ENCODE measurements at places on chromosomes 1 and 21. TPM values are rescaled to one million over a fixed set of nuclear protein-coding genes. Genes with fewer than 3 reads are reported as not detected.
A peak's percentile ranks its signal among the peaks of the same experiment; 100 is the strongest.

- no peak for DNase-seq
These were observed 29.9 kb upstream of the POFUT2 start for GRCh38 chr21:45317398-45318145.

- DNase-seq = no peak
These were observed 73.3 kb downstream of the ARHGEF10L start for GRCh38 chr1:17612831-17613230.

- no peak for DNase-seq
These were observed 261.4 kb downstream of the CTH start for GRCh38 chr1:70672442-70672888.

Gene LRRC3
- total RNA-seq = 0.57 TPM

DNA sequence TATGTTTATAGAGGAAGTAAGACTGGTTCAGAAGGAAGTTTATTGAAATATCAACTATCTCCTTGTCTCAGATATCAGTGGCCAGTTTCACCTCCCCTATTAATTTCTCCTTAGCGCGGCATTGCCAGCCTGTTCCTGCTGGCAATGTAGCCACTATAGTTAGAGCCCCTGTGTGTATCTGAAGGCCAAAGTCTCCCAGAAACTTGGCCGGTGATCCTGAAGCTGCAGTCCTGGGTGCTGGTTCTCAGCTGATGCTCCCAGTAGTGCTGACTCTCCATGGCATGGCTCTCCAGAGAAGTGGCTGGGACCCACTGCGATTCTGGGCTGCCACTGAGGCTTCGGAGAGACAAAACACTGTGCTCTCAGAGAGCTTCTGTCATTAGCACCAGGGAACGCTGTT lies 59.9 kb downstream of the TNN start:
- DNase-seq = no peak

Gene PLA2G2A
- total RNA-seq = not detected

- no peak for DNase-seq
These were observed 55.3 kb upstream of the AK4 start for GRCh38 chr1:65092691-65093090.

Gene CD1D
- not detected for total RNA-seq

Gene SIPA1L2
- 6.7 TPM for total RNA-seq

- no peak for DNase-seq
These were observed 13.7 kb upstream of the MIIP start for GRCh38 chr1:12005488-12006166.

GRCh38 chr1:222060210-222060916 lies 318.5 kb upstream of the DUSP10 start:
- DNase-seq = no peak

DNA sequence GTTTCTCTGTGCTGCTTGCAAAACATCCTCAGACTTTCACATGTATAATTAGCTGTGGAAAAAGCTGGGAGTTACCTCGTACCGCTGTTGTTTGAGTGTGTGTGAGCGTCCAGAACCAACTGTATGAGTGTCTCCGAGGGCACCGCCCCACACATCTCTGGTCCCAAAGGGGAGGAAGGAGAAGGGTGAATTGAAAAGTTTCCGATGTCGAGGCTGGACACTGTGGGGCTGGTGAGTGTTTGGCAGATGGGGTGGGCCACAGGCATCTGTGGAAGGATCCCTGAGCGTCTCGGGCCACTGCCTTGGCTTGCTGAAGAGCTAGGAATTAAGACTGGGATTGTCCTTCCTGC lies 1.2 kb downstream of the ATP2B4 start:
- no peak for DNase-seq

Gene TIAM1
- 132 TPM for total RNA-seq

Gene LCE3D
- not detected for total RNA-seq

GRCh38 chr21:42572906-42573495 lies 59.3 kb downstream of the SLC37A1 start:
- no peak for DNase-seq

DNA sequence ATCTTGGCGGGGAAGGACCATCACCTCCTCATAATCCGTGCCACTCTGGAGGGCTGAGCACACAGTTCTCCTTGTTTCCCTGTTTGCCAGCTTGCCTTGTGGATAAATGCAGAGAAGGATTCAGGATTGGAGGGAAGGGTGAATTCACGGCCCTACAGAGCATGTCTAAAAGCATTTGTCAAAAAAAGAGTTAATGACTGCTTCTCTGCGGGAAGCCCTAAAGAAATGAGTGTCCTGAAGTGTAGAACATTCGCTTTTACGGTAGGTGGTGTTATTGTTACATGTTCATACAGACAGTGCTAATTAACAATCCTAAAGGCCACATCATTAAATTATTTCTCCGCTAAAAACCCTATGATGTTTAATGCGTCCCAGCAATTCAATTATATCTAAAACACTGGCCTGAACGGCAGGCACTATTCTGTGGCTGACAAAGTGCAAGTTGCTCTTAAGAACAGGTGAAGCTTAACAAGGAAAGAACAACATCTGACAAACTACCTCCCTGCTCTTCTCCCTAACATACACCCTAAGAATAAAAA lies 112.3 kb upstream of the NFIA start:
- no peak for DNase-seq

GRCh38 chr1:191348328-191348727 lies 809.9 kb upstream of the RGS18 start:
- DNase-seq = no peak

DNA sequence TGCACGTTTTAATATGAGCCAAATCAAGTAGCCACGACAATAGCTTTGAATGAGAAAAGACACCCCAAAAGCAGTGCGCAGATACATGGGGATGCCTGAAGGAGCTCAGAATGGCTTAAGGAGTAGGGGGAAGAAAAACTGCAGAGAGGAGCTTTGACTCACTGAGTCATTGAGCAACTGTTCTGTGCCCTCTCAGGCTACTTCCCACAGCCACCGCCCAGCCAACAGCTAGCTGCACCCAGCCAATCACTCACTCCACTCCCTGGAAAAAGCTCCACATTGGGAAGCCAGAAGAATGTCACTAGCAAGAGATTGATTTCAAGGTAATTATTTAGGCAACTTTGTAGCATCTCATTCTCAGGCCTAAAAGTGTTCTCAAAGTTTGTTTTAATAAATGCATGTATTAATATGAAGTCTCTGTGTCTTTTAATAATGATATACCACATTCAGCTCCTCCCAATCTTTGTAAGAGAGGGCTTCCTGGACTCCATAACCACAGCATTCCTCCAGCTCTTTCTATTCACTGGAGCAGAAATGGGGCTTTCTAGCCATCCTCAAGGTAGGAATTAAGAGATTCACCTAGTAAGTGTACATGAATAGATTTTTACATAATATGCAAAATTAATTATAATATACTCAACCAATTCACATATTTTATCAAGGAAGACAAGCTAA lies 16.8 kb downstream of the DUSP10 start:
- no peak for DNase-seq

Gene IGSF9
- total RNA-seq = 0.16 TPM

DNA sequence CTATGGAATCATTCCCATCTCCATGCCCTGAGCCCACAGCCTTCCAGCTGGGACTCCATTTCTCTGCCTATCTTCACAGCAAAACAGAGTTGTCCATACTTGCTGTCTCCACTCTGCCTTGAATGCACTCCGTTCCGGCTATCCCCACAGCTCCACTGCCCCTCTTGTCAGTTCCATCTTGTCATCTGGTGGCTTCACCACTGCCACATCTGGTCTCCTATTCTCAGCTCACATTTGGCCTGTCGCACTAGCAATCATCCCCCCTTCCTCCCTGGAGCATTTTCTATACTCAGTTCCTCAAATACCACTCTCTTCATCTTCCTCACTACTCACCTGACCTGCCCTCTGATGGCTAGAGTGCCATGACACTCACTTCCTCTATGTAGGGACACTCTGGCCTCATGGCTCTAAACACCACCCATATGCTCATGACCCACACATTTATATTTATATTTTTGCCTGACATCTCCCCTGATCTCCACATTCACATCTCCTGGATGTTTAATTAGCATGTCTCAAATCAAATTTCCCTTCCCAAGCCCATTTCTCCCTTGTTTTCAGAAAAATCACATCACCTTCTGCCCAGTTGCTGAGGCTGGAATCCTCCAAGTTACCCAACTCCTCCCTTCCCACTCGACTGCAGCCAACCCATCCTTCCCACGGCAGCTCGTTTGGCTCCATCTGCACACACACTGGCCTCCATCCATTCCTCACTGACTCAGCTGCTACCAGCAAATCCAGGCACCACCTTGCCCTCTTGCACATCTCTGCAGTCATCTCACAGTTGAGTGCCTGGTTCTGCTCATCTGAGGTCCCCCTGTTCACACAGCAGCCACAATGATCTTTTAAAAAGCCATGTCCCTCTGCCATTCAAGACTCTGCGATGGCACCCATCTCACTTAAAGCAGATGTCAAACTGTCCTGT lies 6.1 kb downstream of the ZNF692 start:
- no peak for DNase-seq

DNA sequence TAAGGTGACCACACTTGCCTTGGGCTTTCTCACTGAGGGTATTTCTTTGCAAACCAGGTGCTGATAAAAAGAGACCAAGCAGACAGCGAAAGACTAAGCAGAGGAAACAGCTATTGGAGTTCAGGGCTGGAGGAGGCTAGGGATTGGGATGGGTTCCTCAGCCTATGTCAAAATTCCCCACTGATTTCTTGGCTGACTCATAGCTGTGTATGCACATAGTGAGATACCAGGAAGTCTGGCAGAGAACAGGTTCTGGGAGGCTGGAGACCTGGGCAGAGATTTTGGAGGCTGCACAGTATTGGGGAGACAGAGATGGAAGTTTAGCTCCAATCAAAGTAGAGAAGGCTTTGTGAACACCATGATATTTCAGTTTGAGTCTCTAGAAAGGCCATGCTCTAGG lies 25.3 kb downstream of the YARS1 start:
- DNase-seq = no peak

DNA sequence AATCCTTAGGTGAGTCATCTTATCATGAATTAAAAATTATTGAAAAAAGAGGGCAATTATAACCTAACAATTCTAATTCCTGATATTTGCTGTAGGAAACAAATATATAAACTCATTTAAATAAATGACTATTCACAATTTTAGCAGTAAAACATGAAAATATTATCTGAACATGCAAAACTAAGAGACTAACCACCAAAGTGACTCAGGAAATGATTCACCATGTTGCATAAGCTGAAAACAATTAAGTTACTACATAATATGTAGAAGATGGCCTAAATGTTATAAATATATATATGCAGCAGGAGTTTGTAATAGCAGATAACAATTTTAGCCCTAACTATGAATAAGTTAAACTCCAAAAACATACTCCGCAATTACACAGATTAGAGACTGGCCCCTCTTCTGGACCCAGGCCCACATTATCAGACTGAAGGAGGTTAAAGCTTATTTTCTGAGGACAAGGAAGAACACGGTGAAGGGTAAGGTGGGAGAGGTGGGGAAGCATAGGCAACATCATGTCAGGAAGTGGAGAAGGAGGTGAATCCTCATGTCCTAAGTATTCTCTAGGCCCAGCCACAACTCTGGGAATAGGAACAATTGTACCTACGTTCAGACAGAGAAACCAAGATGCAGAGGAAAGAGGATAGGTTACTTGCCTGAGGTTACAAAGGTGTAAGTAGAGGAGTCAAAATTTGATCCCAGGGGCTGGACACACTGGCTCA lies 15.6 kb upstream of the AIM2 start:
- no peak for DNase-seq

Gene KPRP
- total RNA-seq = not detected

DNA sequence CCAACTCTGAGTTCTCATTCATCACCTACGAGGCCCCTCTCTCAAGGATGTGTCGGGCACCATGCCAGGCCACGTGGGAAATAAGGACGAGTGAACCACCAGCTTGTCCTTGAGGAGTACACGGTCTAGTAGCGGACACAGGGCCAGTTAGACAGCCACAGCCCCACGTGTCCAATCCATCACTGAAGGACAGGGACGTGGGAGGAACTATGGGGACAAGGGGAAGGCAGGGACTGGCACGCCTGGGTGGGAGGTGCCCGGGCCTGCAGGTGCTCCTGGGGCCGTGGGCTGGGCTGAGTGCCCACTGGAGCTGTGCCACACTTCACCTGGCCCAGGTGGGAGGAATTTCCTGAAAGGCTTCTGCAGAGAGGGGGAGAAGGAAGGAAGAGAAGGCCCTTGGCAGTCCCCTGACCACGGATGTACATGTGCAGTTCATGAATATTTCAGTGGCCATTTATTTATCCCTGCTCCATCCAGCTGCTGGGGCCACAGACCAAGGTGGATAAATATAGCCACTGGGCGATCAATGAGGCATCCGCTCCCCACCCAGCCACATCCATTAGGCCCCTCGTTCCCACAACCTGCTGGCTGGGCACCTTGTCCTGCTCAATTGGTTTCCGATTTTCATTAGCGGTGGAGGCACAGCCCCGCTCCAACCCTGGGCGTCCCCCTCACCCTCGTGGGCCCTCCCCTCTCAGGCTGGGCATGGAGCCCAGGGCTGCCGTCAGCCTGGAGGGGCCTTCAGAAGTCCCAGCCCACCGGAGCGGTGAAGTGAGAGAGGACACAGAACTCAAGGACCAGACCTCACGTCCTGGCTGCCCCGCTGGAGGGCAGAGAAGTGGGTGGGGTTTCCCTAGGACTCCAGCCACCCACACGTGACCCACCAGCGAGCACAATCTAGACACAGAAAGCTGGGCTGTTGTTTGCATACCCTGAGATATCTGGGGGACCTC lies 59.5 kb downstream of the CASZ1 start:
- DNase-seq = no peak

DNA sequence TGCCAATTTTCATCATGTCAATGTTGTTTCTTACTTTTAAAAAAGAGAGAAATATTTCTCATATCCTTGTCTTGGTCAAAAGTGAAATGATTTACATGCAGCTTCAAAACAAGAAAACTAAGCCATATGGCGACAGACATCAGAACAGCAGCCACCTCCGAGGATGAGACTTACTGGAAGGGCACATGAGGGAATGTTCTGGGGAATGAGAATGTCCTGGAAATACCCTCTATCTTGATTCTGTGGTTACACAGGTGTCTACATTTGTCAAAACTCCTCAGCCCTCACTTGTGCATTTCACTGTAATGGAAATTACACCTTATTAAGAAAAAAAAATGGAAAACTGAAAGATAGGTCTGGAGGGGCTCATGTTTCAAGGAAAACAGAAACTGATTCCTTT lies 14.2 kb upstream of the ECE1 start:
- DNase-seq = no peak

- peak; percentile 80 for DNase-seq
These were observed at the start of gene KTI12 for GRCh38 chr1:52033190-52034049. TSS of gene KTI12 (minus strand) at chr1:52033810. CDS start at chr1:52033761, 49 bp downstream.

- no peak for DNase-seq
These were observed 789 bp downstream of the BTF3L4 start for GRCh38 chr1:52056937-52057231.

- no peak for DNase-seq
These were observed 10.4 kb downstream of the SH3BGRL3 start for GRCh38 chr1:26290122-26290881.

GRCh38 chr1:156663178-156663577 lies 14.0 kb downstream of the NES start:
- no peak for DNase-seq

DNA sequence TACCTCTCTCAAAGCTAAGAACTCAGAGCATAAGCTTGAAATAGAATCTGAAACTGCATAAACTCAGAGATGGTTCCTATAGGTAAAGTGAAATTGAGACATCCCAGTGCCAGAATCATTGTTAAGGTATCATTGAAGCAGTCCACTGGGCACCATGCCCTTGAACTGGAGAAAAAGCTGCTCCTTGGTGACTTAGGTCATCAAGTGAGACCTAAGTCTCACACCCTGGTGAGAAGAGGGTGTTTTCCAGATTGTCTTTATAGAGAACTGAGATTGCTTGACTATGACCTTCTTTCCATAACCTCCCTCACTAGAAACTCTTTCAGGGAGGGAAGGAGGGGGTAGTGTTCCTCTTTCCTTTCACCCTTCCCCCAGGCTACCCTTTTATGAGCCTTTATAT lies 9.4 kb upstream of the ATP6V1G3 start:
- DNase-seq = no peak

- DNase-seq = no peak
These were observed 2.0 kb downstream of the RCSD1 start for GRCh38 chr1:167631936-167632614.

All from activated T-cell treated with anti-CD3 and anti-CD28 coated beads, Interleukin-2, amount 50 U/mL, for 4 hours (primary cell).